ENCODE measurements at places on chromosomes 3 and 15.

DNA sequence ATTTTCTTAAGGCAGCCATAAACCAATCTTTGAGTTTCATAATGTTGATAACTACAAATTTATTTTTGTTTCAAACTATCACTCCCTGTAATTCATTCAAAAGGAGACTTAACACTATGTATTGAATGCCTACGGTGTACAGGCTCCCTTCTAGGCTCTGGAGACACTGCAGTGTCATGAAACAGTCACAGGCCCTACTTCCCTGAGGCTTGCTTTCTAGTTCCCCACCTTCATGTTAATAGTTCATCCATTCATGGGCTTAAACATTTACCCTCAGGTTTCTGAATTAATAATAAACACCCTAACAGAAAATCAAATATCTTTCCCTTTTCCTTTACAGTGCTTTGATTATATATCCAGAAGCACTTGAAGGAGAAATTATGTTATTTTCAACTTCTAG, 168.7 kb downstream of the CHL1 start:
- no peak for DNase-seq

DNA sequence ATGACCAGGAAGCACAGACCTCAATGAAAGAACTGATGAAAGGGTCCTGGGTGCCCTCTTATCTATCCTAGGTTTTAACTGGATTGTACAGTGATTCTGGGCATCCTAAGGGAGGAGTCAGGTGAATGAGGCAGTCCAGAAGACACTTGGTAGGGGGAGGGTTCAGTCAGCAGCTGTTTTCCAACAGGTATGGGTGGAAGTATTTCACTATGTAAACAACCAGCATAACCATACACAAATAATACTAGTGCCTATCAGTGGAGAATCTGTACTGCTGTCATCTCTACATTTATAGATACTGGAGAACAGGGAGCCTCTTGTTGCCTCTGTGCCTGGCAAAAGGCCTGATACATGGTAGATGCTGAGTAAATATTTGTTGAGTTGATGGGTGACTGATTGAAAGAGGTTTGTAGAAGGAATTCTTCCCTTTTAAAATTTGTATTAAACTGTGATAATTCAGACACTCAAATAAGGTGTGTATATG, 328.5 kb downstream of the RBMS3 start:
- DNase-seq, result no peak

DNA sequence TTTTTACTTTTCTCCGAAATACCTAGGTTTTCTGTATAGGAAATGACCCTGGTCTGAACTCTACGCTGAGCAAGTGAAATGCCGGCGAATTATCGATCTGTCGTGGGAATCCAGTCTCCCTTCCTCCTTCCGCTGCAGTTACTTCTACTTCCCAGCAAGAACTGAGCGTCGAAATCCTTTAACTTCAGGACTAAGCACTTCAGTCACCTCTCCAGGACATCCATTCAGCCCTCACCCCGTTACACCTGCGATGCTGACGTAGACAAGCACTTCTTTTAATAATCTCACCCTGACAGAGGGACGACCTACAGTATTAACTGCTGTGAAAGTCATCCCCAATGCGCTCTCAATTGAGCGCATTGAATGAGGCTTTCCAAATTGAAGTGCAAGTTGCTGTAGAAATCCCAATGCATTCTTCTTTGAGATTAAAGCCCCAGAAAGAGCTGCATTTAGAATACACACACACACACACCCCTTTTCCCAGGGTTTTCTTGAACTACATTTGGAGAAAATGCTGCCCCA, 1.3 kb downstream of the TOP2B start:
- DNase-seq, result no peak

GRCh38 chr15:65032801-65033537, 3.5 kb upstream of the MTFMT start:
- no peak for DNase-seq

DNA sequence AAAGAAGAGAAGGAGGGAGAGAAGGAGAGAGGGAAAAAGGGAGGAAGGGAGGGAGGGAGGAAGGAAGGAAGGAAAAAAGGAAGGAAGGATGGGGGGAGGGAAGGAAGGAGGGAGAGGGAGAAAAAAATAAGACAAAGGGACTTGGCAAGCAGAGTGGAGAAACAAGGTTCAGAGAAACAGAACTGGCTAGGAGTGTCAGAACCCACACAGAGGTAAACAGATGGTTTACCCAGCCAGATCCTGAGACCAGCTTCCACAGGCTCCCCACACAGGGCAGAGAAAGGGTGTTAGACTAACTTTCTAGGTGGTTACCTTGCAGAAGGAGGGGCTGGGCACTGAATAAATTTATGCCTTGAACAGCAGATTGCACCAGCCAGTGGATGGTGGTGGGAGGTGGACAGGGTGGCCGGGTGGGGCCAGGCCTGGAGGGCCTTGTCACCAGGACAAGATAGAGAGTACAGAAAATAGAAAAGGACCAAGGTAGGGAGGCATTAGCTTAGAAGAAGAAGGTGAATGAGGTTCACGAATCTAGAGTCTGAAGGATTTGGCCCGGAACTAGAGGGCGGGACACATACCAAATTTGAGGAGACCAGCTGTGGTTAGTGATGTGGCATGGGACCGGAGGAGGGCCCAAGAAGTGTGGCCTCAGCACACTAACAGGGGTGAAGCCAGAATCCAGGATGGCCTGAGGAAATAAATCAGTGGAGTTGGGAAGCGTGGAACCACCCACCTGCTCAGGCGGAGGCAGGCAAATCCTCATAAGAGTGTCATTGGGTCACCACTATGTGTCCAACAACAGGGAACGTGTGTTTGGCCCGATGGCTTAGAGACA, 1.2 kb upstream of the TM4SF1 start:
- no peak for DNase-seq

DNA sequence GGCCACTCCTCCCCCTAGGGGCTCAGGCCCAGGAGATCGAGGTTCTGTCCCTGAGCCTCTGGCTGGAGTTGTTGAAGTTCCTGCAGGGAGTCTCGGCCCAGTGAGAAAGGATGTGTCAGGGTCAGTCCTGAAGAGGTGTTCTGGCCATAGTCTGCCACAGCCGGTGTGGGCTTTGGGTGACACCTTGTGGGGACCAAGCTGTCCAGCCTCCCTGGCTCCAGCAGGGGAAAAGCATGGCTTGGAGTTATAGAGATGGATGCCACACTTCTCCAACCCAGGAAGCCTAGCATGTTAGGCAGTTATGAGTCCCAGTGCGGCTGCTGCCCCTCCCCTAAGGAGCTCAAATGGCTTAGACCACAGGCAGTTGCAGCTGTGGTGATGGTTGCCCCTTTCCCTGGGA, 945.6 kb upstream of the GBE1 start:
- no peak for DNase-seq

GRCh38 chr3:114418724-114419543, 125.1 kb downstream of the TIGIT start:
- DNase-seq, result peak; percentile 29

GRCh38 chr3:181493423-181493822, 218.3 kb upstream of the SOX2 start:
- no peak for DNase-seq

- no peak for DNase-seq
Observed at GRCh38 chr3:150798122-150798618, 35.2 kb upstream of the SIAH2 start.

DNA sequence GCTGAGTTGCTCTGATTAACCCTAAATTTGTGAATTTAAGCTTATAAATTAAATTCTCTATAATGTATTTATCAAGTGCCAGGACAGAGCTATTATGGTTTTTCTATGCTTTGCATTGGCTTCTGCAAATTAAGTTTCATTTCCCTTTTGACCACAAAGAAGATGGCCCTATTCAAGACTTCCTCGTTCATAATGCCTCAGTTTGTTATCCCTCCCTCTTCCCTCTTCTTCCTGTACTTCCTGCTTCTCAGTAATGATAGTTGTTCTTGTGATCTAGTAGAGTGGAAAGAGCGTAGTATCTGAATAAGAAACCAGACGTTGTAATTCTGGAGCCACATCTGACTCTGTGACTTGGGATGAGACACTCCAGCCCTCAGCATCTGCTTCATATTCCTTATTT, 118.7 kb downstream of the CACNA1D start:
- DNase-seq, result no peak

- DNase-seq, result peak; percentile 84
Observed at GRCh38 chr15:90031231-90031791, 30.2 kb downstream of the ZNF710 start.

DNA sequence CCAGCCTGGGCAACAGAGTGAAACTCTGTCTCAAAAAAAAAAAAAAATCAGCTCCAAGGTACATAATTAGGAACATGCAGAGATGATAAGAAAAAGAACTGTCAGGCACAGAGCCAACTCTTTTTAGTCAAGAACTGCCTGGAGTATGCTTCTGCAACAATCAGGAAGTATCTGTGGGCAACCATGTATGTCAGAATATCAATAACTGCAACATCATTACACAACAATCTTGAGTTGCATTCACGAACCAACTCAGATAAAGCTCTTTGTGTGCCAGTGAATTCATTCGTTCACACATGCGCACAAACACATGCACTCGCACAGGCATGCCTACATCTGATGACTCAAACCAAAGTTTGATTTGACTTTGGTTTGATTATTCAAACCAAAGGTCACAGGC, 32.1 kb downstream of the EFHB start:
- no peak for DNase-seq

GRCh38 chr3:159482994-159483367, 505.7 kb upstream of the IL12A start:
- DNase-seq, result no peak

DNA sequence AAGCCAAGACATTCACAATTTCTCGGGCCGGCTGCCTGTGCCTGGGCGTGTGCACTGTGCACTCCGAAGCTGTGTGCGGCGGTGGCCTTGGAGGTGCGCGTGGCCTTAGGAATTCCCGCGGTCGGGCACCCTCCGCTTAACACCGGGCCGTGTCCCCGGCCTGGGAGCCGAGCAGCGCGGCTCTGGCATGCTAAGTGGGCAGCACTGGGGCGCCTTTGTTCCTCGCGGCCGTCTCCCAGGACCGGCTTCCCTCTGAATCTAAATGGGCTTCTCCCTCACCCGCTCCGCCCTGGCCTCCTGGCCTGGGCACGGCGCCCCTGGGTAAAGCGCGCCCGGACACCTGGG, 498 bp upstream of the ARNT2 start:
- no peak for DNase-seq

- DNase-seq, result no peak
Observed at GRCh38 chr3:58646503-58646902, 20.1 kb downstream of the FAM3D start.

GRCh38 chr3:160935413-160936095, 169.6 kb downstream of the B3GALNT1 start:
- DNase-seq, result no peak

GRCh38 chr15:92892201-92892555, 7.9 kb upstream of the CHD2 start:
- DNase-seq, result no peak

DNA sequence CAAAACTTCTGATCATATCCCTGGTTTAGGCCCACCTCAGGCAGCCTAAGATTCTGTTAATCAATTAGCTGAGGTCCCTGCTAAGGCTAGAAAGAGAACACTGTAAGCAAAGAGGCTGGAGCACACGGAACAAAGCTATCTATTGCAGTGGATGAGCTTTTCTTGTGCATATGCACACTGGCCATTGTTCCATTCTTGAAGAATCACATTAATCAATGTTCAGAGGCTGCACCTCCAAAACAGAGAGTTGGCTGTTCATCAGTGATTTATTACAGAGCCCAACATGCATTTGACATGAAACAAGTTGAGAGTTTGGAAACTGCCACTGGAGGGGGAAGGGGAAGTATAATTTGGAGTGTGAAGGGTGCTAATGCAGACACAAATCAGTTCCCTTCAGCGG, 873.0 kb downstream of the ROBO1 start:
- no peak for DNase-seq

GRCh38 chr15:101477851-101478362, 11.6 kb downstream of the PCSK6 start:
- DNase-seq, result no peak

GRCh38 chr3:55030938-55031337, 103.1 kb upstream of the LRTM1 start:
- no peak for DNase-seq

DNA sequence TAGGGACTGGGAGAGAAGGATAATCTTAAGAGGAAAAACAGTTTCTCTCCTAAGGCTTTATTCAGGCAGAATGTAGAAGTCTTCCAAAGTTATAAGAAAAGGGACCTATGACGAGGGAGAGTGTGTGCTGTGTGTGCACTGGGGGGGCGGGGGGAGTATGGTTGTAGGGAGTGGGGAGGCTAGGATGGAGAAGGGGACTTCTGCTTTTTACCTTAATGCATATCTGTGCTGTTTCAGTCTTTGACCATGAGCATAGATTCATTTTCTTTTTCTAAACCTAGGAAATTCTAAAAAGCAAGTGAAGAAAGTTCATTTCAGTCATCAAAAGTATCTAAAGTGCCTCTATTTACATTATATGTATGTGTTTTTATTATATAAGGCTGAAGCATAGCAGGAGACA, 52.6 kb upstream of the RASA2 start:
- peak; percentile 36 for DNase-seq

- no peak for DNase-seq
Observed at GRCh38 chr15:58616171-58616570, 133.3 kb downstream of the ADAM10 start.

GRCh38 chr3:184380627-184381260, 890 bp downstream of the CHRD start:
- DNase-seq, result no peak

- DNase-seq, result no peak
Observed at GRCh38 chr3:114319453-114319852, 25.6 kb downstream of the TIGIT start.

- no peak for DNase-seq
Observed at GRCh38 chr3:18919158-18919557, 229.2 kb upstream of the KCNH8 start.

GRCh38 chr15:33148129-33148751, 46.3 kb downstream of the FMN1 start:
- DNase-seq, result no peak

DNA sequence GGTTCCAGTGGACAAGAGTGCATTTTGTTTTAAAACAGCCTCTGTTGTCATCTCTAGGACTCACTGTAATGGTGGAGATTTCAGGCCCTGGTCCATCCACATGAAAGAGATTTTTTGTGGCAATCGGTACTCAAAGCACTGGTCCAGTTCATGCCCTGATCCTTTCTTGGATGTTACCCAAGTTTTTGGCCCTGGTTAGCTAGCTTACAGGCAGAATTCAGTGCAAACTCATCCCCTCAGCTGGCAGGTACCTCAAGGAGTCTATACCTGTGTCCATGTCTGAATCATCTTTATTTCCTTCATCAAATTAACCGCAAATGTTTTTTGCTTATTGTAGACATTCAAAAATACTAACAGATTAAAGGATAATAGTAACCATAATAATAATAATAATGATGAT, 13.7 kb upstream of the MEF2A start:
- DNase-seq, result no peak

DNA sequence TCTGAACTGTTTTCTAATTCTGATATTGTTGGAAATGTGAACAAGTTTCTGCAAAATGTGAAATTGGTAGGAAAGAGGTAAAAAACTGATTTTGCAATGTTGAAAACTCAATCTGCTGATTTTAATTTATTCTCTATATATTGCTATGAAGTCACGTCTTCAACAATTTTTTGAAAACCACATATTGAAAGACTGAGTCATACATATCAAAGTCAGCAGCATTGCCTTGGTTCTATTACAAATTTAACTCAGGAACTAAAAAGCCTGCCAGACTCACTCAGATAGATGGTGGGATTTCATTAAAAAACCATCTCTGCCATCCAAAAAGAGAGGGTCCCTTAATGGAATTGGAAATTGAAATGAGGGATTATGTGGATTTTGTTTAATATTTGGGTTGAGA, 351.4 kb downstream of the CNTN3 start:
- no peak for DNase-seq

- DNase-seq, result peak; percentile 71
Observed at GRCh38 chr3:37054370-37054769, 61.1 kb downstream of the MLH1 start.
